ENCODE measurements at places on chromosomes 4 and X.

DNA sequence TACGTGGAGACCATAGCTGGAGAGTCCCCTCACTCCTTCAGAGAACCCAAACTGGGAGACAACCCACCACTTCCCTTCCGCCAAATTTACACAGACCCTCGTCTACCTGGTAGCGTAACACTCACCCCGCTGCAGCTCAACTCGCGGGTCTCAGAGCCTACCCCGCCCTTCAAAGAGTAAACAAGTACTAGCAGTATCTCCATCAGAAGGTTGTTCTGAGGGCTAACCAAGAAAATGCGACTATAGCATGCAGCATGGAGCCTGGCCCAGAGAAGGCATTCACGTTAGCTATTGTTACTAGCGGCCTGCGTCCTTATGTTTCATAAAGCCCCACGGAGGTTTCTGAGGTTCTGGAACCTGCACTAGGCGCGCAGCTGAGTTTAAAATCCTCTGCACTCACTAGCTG lies 531 bp upstream of the MANBA start:
- no peak for DNase-seq

GRCh38 chr4:44662623-44663005 lies 11.2 kb upstream of the YIPF7 start:
- no peak for DNase-seq

GRCh38 chrX:132999209-132999608 lies 40.8 kb upstream of the HS6ST2 start:
- no peak for DNase-seq

DNA sequence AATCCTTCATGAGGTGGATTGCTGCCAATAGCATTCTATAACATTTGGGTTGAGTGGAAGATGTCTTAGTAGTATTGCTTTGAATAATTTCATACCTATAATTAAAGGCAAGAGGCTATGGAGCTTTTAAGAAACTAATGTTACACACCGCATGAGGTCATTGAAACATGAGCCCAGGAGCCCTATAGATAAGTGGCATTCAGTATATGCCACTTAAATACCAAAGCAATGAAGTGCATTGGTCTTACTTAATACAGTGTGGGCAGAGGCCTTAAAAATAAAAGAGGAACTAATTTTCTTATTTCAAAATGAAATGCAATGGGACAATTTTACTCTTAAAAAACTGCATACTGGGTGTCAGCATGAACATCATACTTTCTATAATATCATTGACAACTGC lies 47.5 kb downstream of the SPATA18 start:
- no peak for DNase-seq

- DNase-seq: no peak
Measured at GRCh38 chr4:112146502-112146813, 1.2 kb downstream of the FAM241A start.

- DNase-seq: no peak
Measured at GRCh38 chrX:39513836-39514235, 583.9 kb downstream of the BCOR start.

GRCh38 chr4:58603951-58604350 lies 1493.8 kb upstream of the IGFBP7 start:
- DNase-seq: no peak

DNA sequence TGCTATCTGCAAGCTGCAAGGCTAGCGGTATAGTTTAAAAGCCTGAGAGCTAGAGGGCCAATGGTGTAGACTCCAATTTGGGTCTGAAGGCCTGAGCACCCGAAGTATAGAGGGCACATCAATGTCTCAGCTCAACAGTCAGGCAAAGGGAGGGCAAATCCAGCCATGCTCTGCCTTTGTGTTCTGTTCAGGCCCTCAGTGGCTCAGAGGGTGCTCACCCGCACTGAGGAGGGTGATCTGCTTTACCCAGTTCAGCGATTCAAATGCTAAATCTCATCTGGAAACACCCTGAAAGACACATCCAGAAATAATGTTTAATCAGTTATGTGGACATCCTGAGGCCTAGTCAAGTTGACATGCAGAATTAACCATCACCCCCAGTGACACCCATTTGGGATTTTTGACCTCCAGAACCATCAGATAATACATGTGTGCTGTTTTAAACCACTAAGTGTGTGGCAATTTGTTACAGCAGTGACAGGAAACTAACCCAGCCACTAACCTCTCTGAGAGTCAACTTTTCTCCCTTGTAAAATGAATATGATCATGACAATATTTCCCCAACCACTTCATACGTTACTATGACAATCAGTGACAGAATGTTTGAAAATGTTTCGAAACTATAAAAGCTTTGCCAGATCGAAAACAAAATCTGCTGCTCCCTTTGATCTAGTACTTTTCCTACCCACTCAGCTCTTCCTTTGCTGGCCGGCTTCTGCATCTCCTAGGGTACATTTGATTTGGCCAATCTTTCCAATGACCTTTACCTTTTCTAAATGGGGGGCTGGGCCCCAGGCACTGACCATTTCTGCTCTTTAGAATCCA lies 8.4 kb upstream of the TBL1X start:
- DNase-seq: no peak

DNA sequence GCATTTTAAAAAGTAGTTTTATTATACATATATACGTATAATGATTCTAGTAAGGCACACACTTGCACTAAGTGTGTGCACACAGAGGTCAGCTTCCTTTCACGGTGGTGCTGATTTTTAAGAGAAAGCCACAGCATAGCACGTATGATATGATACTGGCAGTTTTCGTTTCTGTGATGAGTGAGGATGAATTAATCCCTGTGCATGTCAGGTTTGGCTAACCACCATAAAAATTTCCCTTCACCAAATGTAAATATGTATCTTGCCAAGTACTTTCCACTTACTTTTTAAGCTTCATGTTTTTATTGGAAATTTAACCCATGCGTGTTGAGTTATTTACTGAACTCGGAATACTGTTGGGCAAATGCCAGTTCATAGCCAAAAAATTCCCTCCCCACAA lies 84.6 kb downstream of the SYNPO2 start:
- no peak for DNase-seq

- DNase-seq: peak; percentile 44
Measured at GRCh38 chrX:47380268-47380667, 9.9 kb downstream of the ZNF157 start.

DNA sequence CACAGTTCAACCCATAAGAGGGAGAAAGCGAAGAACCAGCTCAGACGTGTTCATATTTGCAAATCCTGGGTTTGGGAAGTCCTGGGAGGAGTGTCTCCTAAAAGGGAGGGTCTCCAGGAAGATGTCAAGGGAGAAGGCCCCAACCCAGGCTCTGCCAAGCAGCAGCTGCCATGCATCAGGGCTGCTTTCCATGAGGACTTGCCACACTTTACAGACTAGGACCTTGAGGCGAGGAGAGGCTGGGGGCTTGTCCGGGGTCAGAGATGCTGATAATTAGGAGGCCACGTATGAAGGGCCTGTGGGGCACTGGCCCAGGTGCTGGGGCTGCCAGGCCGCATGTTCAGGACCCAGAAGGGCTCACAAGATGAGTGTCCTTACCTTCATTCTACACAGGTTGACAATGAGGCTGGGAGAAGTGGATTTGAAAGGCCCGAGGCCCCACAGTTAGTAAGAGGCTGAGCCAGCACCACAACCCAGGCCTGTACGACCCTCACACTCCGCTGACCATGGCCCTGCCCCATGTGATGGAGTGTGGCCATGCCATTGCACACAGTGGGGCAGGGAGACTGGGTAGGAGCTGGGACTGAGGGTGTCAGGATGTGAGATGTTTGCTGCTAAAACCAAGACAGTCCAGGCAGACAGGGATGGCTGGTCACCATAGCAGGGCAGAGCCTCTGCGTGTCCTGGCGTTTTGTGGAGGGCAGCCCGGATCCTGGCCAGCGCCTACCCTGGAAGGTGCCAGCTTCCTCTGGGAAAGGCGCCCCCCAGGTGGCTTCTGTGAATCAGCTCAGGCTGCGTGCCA lies 94.8 kb downstream of the PSAPL1 start:
- no peak for DNase-seq

- DNase-seq: no peak
Measured at GRCh38 chr4:24686866-24687692, 102.7 kb upstream of the DHX15 start.

- DNase-seq: no peak
Measured at GRCh38 chr4:125481334-125482045, 166.7 kb downstream of the FAT4 start.

- DNase-seq: no peak
Measured at GRCh38 chr4:72314869-72315268, 254.2 kb downstream of the ADAMTS3 start.

DNA sequence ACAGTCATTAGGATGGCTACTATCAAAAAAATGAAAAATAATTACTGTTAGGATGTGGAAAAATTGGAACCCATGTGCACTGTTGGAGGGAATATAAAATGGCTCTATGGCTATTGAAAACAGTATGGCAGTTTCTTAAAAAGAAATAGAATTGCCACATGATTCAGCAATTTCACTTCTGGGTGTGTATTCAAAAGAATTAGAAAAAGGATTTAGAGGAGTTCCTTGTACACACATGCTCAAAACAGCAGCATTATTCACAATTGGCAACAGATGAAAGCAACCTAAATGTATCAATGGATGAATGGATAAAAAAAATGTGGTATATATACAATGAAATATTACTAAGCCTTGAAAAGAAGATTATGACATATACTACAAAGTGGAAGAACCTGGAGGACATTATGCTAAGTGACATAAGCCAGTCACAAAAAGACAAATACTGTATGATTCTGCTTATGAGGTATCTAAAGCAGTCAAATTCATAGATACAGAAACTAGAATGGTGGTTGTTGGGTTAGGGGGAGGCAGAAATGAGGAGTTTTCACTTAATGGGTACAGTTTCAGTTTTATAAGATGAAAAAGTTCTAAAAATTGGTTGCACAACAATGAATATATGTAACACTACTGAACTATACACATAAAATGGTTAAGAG lies 123.2 kb downstream of the ELOVL6 start:
- DNase-seq: no peak

GRCh38 chr4:169215656-169216055 lies 55.1 kb downstream of the SH3RF1 start:
- no peak for DNase-seq

DNA sequence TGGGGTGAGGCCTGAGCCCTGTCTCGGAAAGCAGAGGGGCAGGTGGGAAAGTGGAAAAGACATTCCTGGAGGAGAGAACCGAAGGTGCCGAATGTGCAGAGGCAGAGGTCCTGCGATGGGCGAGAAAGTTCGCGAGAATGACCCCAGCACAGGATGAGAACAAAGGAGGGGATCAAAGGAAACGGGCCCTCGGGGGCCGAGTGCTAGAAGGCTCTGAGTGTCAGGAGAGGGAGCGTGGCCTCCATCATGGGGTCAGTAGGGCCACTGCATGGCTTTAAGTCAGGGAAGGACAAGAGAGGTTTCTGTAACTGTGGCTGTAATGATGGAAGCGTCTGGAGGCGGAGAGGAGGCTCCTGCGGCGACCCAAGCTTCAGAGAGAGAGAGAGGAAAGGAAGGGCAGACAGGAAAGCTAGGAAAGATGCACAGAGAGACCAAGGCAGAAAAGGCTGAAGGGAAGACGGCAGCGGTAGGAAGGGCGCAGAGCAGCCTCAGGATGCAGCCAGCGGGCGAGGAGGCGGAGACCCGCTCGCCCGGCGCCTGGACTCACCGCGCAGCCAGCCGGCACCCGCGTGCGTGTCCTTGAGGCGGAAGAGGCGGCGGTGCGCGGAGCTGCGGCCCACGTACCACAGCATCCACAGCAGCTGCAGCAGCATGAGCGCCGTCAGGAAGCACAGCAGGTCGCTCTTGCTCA lies 669 bp downstream of the OTOP1 start:
- no peak for DNase-seq

- no peak for DNase-seq
Measured at GRCh38 chrX:119230850-119231249, 5.2 kb upstream of the PGRMC1 start.

DNA sequence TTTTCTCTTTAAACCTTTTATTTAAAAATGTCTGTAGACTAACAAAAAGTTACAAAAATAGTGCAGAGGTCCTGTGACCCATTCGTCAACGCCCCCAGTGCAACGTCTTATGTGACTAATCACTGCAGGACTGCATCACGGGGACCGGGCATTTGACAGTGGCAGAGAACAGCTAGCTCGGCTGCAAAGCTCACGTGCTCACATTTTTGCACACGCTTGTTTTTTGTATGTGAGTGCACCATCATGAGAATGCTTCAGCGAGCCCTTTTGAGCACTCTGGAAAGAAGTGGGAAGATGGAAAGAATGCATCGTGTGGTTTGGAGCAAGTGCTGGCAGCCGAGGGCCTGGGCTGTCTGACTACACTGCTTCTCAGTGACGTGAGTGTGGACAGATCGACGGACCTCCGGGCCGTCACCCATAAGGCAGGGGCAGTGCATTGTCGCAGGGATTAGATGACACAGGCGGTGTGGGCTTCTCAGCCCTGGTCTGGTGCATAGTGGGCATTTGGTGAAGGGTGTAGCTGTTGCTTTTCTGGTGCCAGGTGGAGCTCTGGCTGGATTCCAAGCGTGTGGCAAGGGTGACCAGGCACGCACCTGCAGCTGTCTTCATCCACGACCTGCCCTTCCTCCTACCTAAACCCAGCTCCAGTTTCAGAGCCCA lies 17.7 kb downstream of the SPON2 start:
- no peak for DNase-seq

- no peak for DNase-seq
Measured at GRCh38 chrX:129043138-129043537, 480.2 kb downstream of the SMARCA1 start.

DNA sequence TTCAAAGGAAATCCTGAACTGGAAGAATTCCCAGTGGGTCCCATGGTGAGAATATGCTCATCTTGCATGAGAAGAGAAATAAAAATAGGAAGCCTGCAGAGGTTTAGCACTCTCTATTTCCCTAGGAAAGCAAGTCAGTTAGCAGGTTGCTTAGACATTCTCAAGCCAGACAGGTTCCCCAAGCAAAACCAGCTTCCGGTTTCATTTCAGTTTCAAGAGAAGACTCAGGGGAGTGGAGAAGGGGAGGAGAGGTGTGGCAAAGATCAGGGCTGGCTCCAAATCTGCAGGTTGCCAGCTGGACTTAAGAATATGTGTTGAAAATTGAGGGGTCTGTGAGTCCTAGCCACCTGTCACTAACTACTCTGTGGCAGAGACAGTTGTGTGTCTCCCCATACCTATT lies 107.5 kb downstream of the CLNK start:
- DNase-seq: no peak

GRCh38 chr4:38109896-38110295 lies 149.7 kb downstream of the PTTG2 start:
- no peak for DNase-seq

GRCh38 chr4:60683357-60683756 lies 516.8 kb upstream of the ADGRL3 start:
- no peak for DNase-seq

DNA sequence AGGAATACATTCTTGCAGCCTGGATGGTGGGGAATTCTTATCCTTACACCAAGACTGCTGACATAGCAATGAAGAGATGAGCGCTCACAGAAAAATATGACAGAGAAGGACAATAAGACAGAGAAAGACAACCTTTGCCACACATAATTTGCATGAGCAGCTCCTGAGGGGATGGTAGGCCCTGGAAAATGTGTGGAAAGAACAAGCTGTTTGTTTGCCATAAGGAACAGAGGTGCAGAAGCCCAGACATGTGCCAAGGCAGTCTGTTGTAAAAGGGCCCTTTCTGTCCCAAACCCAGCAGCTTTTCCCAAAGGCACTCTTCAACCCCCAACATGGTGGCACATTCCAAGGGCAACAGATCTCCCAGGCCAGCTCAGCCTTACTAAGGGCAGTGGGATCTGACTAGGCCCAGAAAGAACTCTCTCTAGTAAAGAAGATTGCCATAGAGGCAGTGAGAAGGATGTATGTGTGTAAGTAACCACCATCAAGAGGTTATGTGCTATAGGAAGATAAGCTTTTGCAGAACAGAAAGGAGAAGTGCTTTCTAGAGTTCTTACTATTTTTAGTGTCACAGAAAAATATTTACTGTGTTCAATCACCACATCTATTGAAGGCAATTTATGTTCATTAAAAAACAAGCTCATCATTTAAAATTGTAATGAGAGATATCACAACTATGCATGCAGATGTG lies 287.0 kb upstream of the RASGEF1B start:
- no peak for DNase-seq

All from stimulated activated CD8-positive, alpha-beta memory T cell treated with anti-CD3 and anti-CD28 coated beads, Interleukin-7, amount 100 ng/mL, for 48 hours (primary cell).